KG1 (cell line): ENCODE measurements at places on chromosomes 3 and 15.

DNA sequence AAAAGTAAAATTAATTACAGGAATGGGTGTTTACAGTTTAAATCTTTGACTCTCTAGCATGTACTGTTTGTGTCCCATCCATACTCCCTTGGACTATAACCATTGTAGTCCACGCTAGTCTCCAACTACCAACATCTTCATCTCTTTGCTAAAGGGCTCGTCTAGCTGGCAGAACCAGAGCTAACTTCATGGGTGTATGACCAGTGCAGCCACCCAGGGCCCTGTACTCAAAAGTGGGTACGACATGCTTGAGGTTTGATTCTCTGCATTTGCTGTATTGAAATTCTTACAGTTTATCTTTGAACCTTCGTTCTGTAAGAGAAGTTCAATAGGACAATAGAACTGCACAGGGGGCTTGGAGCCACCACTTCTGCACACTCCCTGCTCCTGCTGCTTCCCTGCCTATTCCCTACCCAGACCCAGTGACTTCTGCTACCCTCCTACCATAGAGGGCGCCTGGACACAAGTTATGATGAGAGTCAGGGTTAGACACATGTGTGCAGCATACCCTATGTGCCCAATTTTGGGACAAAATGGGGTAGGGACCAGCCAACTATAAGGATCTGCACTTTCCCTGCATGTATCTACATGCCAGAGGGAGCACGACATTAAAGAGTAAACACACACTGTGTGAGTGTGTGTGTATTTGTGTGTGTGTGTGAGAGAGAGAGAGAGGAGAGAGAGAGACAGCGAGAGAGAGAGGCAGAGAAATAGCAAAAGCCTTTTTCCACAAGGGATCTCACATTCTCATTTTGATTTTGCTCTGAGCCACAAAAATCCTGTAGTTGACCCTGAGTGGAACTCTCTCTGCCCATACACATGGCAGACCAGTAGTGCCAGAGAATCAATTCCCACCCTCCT lies 59.0 kb upstream of the NECTIN3 start:
- DNase-seq: no peak

DNA sequence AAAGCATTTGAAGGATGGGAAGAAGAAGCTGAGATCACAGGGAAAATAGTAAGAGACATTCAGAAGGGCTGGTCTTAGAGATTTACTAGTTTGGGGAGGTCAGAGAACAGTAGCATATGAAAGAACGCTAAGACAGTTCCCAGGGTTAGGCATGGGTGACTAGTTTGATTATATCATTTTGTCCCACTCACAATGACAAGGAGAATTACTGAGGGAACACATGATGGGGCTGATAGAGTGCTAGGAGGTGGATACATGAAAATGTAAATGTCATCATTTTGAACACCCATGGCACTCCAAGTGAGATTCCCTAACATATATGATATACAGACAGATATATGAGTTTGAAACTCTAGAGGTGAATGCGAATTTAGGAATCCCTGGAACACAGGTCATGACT lies 9.3 kb upstream of the TARS3 start:
- DNase-seq: no peak

DNA sequence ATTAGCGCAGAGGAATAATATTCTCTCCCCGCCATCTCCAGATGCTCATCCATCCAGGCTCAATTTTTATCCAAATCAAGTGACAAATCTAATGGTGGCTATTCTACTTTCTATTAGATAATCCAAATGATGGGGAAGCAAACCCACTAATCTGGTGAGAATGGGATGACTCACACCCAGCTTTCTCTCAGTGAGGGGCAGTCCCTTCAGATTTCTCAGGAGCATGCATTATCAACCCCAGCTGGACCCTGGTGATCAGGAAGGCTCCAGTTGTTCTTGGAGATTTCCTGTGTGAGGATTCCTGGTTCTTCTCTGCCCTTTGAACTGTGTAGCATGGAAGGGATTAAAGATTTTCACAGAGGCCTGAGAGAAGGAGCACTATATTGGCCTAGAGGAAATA lies 358.0 kb downstream of the WDR72 start:
- no peak for DNase-seq

DNA sequence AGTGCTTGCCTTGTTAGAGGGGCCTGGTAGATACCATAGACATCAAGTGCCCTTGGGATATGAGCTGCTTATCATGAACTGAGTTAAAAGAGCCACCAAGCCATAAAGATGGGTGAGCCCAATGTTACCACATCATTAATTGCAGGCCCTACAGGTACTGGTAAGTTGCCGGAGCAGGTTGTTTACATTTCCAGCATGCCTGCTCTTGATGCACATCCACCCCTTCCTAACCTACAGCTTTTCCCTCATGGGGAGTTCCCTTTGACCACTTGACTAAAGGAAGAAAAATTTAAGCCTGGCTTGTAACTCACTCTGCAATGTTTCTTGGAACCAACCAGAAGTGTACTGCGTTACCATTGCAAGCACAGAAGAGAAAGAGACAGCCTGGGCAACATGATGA lies 24.7 kb upstream of the ULK4 start:
- no peak for DNase-seq

- DNase-seq: no peak
Measured at GRCh38 chr3:69776289-69776688, 37.0 kb downstream of the MITF start.

- DNase-seq: no peak
Measured at GRCh38 chr3:110494728-110495127, 576.9 kb upstream of the NECTIN3 start.

DNA sequence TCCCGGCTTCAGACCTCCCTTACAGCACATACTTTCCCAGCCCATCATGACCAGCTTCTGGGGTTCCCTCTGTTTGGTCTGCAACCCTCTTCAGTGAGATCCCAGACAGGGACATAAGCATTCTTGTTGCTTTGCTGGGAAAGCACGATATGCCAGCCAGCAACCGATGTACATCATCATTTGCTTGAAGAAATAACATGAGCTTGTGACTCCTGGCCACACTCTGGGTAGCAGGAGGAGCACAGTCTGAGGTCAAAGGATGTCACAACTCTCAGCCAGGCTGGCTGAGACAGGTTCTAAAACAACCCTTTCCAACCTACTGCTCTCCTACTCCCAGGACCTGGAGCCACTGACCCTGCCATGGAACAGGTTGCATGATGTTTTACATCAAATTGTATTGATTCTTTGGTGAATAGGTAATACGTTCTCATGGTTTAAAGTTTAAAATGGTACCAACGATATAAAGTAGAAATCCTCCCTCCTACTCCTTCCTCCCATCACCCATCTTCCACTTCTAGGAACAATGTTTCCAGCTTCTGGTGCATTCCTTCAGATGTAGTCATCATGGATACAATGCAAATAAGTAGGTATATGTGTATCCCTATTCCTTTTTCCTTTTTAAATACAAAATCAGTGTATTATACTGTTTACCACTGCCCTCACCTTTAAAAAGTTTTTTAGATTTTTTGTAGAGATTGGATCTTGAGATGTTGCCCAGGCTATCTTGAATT lies 190.3 kb downstream of the OPA1 start:
- no peak for DNase-seq

- DNase-seq: no peak
Measured at GRCh38 chr3:134067531-134068161, 37.9 kb upstream of the SLCO2A1 start.

GRCh38 chr3:20125897-20126296 lies 60.1 kb downstream of the SGO1 start:
- DNase-seq: no peak

DNA sequence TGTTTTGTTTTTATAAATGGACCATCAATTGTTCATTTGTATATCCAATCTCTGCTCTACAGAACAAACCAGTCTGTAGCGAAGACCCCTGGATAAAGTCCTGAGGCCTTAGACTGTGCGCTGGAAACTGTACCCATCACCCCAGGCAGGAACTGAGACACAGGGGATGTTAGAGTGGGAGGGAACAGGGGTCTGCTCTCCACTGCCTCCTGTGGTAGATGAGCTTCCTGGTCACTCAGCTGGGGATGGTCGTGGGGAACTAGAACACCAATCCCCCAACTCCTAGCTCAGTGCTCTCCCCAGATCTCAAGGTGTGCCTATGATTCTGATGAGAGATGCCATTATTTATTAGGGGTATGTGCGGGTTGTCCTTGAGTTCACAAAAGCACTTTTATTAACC lies 340.2 kb upstream of the IGF1R start:
- no peak for DNase-seq

- DNase-seq: no peak
Measured at GRCh38 chr3:62201438-62202035, 171.8 kb downstream of the FEZF2 start.

GRCh38 chr15:78065973-78066946 lies 11.3 kb downstream of the TBC1D2B start:
- no peak for DNase-seq

DNA sequence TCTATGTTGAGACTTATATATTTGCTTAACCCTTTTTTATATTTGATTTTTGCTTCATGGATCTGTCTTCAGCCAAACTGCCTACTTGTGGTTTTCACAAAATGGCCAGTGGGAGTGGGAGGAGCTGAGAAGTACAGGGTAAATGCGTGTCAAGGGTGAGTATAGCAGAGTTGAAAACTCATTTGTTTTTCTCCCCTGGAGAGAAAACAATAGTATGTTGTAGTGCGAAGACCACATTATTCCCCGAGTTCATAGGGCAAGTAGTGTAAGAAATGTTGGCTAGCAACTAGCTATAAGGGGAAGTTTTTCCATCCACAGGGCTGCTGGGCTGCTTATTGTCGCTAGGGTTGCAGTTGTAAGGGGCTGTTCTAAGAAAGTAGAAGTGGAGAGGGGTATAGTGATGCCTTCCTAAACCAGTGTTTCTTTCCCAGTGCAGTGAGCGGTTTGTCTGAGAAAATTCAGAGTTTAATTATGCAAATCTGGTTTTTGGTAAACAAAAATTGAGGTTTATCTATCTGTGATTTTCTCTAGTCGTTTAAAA lies 153.8 kb upstream of the AZI2 start:
- DNase-seq: no peak

DNA sequence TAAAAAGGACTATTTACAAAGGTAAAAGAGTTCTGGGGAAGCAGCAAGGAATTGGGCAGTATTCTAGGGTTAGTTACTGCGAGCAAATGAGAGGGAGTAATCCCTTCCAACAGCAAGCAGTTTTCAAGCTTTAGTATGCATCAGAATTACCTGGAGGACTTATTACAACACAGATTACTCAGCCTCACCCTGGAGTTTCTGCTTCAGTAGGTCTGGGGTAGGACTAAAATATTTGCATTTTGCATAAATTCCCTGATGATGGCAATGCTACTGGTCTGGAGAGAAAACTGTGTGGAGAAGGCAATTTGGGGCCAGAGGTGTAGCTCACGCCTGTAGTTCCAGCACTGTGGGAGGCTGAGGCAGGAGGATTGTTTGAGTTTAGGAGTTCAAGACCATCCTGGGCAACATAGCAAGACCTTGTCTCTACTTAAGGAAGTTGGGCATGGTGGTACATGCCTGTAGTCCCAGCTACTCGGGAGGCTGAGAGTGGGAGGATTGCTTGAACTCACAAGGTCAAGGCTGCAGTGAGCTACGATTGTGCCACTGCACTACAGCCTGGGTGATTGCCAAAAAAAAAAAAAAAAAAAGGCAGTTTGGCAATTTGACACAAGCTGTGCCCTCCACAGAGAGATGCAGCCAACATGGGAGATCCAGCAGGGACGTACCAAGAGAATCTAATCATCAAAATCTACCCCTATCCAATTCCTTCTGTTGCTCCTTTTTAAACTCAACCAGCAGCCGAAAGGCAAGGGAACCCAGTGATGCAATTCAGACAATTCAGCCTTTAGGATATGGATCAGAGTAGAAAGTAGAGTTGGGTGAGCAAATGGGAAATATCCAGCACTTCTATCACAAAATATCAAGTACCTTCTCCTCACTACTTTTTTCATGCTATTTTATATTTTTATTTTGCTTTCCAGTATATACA lies 27.1 kb upstream of the AP4E1 start:
- no peak for DNase-seq

GRCh38 chr3:175338775-175339535 lies 479.8 kb downstream of the NAALADL2 start:
- DNase-seq: no peak

GRCh38 chr3:40228792-40229350 lies 80.6 kb upstream of the EIF1B start:
- no peak for DNase-seq
